ENCODE measurements at places on chromosomes 7 and 10.

GRCh38 chr7:12601302-12601869, 30.9 kb downstream of the SCIN start:
- DNase-seq: no peak

- no peak for DNase-seq
Observed at GRCh38 chr10:100811752-100812750, 66.7 kb downstream of the PAX2 start.

DNA sequence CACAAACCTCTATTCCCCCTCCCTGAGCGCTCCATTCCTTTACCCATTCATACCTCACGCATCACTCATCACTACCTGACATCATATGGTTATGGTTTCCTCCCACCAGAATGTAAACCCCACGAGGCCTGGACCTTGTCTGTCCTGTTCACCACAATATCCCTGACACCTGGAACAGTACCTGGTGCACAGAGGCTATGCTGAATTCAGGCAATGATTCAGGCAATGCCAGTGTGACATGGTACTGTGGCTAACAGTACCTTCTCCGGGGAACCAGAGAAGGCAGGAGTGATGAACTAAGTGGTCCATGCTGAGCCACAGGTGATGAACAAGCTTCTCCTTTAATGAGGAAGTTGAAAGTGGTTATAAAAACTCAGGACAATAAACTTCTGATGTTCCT, 202.5 kb upstream of the PLXNA4 start:
- no peak for DNase-seq

- DNase-seq: no peak
Observed at GRCh38 chr10:78891741-78892140, 177.0 kb upstream of the ZMIZ1 start.

- DNase-seq: no peak
Observed at GRCh38 chr10:32114508-32114907, 58.3 kb upstream of the KIF5B start.

DNA sequence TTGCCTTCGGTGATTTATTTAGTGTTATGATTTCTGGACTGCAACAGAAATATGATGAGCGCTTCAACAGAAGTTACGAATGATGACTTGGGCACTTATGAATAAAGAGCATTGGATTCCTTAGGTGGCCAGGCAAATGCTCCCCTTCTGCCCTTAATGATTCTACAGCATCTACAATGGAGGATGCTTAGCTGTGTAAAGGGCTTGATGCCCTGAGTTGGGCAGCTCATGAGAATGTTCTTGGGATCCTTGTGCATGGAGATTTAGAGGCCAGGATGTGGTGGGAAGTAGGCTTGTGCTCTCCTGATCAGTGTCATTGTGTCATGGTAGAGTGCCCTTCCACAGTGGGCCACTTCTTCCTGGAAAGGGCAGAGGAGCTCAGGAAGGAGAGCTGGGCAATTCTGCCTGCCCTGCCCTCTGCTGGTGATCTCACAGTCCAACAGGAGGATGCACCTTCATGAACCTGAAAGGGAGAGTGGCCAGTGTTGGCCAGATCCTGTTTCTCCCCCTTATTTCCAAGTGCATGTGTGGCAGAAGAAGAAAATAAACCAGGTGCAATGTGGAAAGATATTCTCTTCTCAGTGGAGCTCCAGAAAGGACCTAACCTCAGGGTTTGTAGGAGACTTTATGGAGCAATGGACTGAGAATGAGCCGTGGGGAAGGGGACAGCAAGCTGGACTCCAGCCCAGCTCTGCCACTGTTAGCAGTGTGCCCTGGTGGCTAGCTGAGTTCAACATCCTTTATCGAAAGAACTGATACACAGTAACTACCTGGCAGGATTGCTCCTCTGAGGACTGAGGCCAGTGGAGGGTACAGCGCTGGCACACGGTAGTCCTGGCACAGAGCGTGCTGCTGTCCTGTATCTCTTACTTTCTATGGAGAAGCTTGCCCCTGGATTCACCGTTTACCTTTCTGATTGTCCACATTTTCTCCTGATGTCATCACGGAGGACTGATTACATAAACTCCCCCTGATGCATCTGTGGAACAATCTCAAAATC, 182.9 kb downstream of the BMPER start:
- no peak for DNase-seq

DNA sequence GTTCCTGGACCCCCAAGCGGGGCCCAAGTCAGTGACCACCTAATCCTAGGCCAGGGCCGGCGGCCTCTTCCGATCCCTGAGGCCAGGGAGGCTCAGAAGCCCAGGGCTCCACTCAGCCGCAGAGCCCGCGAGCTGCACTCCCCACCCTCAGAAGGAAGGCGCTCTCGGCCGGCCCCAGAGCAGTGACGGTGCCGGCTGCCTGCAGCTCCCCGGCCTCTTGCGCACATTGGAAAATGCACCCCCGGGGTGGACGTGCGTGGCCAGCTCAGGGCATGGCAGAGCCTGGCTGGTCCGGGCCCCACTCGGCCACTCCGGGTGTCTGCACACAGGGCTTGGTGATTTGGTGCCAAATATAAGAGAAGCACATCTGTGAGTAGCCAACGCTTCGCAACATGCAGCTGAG, 269.1 kb downstream of the PTPRN2 start:
- no peak for DNase-seq

GRCh38 chr7:14521183-14521582, 381.4 kb downstream of the DGKB start:
- DNase-seq: no peak
